Camera-type eye (tissue), 1 donor: ENCODE measurements at places on chromosomes 16 and 17. TPM values are rescaled to one million over a fixed set of nuclear protein-coding genes. Genes with fewer than 3 reads are reported as not detected.

C16orf96 gene
- total RNA-seq = 0.38 TPM

UMOD gene
- total RNA-seq = not detected

TUBG1 gene
- 28.0 TPM for total RNA-seq

SLC25A10 gene
- total RNA-seq = 12.3 TPM

SUPT6H gene
- 80.0 TPM for total RNA-seq

KRTAP2-4 gene
- not detected for total RNA-seq

ZNF830 gene
- 19.1 TPM for total RNA-seq

KRT16 gene
- 0.66 TPM for total RNA-seq

KRTAP3-2 gene
- total RNA-seq = not detected

ZNF423 gene
- 35.2 TPM for total RNA-seq

USP10 gene
- total RNA-seq = 104 TPM

SNX20 gene
- 0.16 TPM for total RNA-seq

SRR gene
- 26.5 TPM for total RNA-seq

CACNG3 gene
- total RNA-seq = 4.6 TPM

OTOP3 gene
- not detected for total RNA-seq

COL1A1 gene
- total RNA-seq = 7,902 TPM

DNASE1L2 gene
- total RNA-seq = 1.2 TPM

FOXN1 gene
- not detected for total RNA-seq

KRTAP17-1 gene
- total RNA-seq = not detected

TBC1D3H gene
- not detected for total RNA-seq

CLEC18B gene
- total RNA-seq = 6.3 TPM

ZNF75A gene
- 67.9 TPM for total RNA-seq

ADAD2 gene
- 4.3 TPM for total RNA-seq

KRTAP2-2 gene
- not detected for total RNA-seq

KCNJ12 gene
- 9.8 TPM for total RNA-seq

ADCY9 gene
- total RNA-seq = 29.6 TPM

PDILT gene
- not detected for total RNA-seq

CHST5 gene
- 1.6 TPM for total RNA-seq

PHKG2 gene
- 10.8 TPM for total RNA-seq

FBXO39 gene
- 0.22 TPM for total RNA-seq

PLEKHG4 gene
- 23.3 TPM for total RNA-seq

SYCE1L gene
- 6.0 TPM for total RNA-seq

FUS gene
- 155 TPM for total RNA-seq

TNFSF13 gene
- total RNA-seq = 7.6 TPM

EIF4A3 gene
- total RNA-seq = 77.1 TPM

NUBP2 gene
- total RNA-seq = 56.1 TPM

OMG gene
- total RNA-seq = 3.0 TPM
